ENCODE measurements at places on chromosomes 12 and 14.

DNA sequence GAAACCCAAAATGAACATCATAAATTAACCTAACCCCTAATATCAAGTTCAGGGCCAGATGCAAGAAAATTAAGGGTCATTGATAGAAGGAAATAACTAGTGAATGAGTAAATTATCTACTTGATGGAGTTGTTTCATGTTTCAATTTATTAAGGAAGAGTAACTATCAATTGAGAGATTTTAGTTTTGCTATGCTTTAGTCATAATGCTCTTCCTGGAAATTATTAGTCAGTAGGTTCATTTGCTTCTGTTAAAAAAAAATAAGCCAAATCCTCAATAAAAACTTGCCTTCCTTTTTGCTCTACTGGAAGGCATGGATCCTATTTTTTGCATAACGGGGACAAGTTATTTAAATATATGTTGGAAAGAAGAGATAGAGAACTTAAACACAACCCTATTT lies 59.0 kb upstream of the HIF1A start:
- DNase-seq = no peak

GRCh38 chr14:60197629-60198303 lies 32.6 kb upstream of the DHRS7 start:
- peak; percentile 14 for DNase-seq

- DNase-seq = no peak
Observed at GRCh38 chr14:54792288-54792687, 110.3 kb downstream of the GCH1 start.

GRCh38 chr14:66910311-66910840 lies 278.9 kb upstream of the GARIN2 start:
- DNase-seq = peak; percentile 3

GRCh38 chr12:92524489-92524888 lies 178.3 kb upstream of the PLEKHG7 start:
- DNase-seq = no peak

DNA sequence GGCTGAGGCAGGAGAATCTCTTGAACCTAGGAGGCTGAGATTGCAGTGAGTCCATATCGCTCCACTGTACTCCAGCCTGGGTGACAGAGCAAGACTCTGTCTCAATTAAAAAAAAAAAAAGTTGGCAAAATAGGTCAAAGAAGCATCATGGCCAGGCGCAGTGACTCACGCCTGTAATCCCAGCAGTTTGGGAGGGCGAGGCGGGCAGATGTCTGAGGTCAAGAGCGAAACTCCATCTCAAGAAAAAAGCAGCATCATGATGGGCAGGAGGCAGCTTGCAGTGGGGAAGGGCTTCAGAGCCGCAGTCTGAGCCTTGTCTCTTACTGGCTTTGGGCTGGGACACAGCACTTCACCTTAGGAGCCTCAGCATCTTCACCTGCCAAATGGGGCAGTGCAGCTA lies 21.4 kb downstream of the TEAD4 start:
- no peak for DNase-seq

DNA sequence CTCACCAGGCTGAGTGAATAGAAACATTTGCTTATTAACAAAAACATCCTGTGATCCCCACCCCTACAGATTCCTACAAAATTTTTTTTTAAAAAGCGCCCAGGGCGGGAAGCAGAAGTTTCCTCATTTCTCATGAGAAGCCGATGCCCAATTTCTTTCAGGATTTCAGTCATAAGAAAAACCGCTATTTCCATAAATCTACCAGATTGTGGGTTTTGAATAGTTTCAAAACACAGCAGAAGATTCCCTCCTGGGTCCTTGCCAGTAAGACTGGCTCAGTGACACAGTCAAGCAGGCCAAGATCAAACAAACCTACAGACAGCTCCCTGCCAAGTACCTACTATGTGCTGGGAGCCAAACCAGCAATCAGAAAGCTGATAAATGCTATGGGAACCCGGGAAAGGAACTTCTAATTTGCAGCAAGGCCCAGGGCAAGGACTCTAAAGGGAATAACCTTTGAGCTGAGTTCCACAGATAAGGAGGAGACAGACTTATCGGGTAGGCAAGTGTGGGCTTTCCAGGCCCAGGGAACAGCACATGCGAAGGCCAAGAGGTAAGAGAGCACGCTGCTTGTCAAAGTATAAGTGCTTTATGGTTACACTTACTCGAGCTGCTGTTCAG lies 68.7 kb downstream of the CCDC88C start:
- DNase-seq = no peak

- DNase-seq = peak; percentile 61
Observed at GRCh38 chr12:81759190-81760051, at the start of gene PPFIA2. PPFIA2 (minus strand) TSS chr12:81759350.

- peak; percentile 65 for DNase-seq
Observed at GRCh38 chr12:124809878-124810277, 53.8 kb downstream of the SCARB1 start.

DNA sequence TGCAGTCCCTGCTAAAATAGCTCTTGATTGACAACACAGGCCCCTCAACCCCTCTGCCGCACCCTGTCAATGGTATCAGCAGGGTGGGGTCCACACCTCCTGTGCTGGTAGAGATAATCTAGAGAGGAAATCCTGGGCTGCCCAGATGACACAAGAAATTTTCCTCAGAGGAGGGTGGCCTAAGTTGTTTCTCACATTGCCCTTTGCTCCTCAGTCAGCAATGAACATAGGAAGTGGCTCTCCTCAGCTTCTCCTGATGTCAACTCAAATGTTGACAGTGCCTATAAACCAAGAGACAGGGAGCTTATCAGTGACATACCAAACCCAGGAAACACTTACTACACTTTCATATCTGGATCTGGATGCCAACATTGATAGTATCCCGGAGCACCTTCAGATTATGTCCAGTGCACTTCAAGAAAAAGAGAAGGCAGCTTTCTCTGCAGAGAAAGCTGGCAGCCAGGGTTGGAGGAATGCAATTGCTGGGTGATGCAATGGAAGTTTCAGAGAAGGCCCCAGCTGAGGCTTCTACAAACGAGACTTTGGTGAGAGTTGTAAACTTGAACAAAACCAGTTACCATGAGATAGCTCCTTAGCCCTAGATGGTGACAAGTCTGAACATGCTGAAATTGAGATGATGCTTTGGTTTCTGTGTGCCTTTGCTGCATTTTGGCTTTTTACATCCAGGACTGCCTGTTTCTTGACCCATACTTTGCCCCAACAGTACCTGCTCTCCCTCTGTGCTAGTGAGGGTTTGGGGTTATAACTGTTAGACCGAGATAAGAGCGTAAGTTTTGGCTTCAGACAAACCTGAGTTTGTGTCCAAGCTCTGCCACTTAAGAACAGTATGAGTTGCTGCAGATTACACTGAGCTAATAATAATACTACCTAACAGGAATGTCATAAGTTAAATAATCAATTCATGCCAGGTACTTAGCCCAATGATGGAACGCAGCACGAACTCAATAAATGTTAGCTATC lies 183.5 kb downstream of the NUAK1 start:
- peak; percentile 15 for DNase-seq

DNA sequence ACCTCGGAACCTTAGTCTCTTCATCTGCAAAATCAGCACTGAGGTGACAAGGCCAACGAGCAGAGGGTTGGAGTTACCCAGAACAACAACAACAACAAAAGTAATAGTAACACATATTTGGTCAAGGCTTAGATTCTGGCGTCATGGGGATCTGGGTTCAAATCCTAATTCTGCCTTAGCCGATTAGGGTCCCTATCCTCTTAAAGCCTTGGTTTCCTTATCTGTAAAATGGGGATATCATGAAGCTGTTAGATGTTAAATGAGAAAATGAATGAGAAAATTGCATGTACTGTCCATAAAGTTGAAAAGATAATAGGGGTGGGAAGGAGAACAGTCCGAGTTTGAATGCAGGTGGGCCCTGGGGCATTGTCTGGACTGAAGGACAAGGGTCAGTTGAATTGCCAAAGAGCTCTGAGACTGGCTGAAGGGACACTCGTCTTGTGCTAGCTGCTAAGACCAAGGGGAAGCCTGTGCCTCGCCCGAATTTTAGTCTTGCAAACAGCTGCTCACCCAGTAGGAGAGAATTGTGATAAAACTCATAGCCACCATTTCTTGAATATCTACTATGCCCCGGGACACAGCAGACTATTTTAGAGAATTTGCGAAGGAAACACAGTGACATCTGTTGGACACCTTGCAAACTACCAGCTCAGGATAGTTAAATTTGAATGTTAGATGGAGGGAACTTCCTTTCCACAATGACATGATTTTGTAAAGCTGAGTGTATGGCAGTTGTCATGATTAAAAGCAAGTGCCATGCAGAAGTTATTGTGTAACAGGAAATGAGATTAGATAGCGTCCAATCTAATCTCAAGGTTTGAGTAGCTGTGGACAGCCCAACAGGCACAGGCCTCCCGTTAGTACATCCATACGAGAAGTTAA lies 6.8 kb upstream of the HNF1A start:
- peak; percentile 43 for DNase-seq

DNA sequence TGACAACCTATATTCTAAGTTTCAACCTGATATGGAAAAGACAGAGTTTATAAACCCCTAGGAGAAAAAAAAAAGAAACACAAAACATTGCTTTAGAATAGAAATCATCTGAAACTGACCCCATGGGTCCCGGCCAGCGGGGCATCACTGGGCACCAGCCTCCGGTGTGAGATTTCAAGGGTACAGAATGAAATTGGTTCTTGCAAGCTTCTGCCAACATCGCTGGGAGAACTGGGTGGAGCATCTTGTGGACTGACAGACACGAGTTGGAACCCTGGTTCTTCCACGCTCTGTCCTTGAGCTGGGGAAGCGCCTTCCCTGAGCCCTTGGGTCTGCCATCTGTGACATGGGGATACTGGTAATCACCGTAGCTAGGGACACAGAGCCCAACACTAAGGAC lies 173.6 kb downstream of the PHETA1 start:
- DNase-seq = no peak

- DNase-seq = no peak
Observed at GRCh38 chr12:52531566-52532300, 11.5 kb upstream of the KRT5 start.

GRCh38 chr12:123601602-123602489 lies at the start of gene DDX55:
DDX55 (plus strand) TSS chr12:123602099; CDS start chr12:123602149, 50 bp downstream.
- DNase-seq = peak; percentile 95

DNA sequence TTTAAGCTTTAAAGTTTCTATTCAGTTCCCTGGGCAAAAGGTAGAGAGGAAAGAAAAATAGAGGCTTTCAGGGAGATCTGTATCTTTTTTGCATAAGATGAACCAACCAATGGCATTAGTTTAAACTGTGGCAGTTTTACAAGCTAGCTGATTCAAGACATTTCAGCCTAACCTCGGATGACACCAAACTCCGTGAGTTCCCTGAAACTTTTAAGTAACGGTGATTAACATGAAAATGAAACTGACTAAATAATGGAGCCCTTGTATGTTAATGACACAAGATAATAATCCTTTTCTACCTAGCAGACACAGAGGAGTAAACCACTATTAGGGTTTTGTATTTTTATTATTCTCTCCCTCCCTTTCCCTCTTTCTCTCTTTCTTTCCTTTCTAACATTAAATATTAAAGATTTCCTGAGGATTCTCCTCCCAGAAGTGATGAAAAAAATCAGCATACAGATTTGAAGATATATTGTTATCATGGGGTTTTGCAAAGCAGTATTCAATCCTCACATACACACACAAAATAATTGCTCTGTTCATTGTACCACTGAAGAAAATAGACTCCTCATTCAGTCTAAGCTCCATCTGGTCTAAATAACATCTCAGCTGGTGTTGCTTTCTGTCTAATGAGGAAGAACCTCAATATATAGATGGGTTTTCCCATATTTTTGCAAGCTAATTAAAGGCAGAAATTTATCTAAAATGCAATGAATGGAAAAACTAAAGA lies 483.8 kb downstream of the NOVA1 start:
- DNase-seq = no peak

DNA sequence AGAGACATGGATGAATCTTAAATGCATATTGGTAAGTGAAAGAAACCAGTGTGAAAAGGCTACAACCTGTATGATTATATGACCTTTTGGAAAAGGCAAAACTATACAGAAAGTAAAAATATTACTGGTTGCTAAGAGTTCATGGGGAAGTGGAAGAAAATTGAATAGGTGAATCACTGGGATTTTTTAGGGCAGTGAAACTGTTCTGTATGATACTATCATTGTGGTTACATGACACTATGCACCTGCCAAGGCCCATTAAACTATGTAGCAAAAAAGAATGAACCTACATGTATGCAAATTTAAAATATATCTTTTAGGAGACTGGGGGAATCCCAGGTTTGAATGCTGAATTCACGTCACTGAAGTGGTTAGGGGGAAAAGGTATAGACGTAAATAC lies 12.6 kb upstream of the OR8S1 start:
- no peak for DNase-seq

- no peak for DNase-seq
Observed at GRCh38 chr12:126492181-126492580, 1426.9 kb downstream of the AACS start.

DNA sequence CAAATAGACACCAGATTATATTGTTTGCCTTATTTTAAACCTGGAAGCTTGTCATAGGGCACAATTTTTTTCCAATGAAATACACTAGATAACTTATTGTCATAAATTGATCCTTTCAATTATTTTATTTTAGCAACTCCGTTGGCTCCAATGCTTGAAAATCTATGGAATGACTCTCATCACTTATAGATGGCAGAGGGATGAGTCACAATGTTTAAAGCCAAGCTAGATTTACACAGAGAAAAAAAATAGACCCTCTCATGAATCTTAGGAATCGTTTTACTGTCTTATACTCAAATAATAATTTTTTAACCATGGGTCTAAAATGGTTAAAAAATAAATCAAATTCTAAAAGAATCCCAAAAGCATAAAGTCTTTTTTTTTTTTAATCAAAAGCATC lies 1276.6 kb upstream of the FLRT2 start:
- no peak for DNase-seq

Data from foreskin fibroblast (primary cell).